ENCODE measurements at places on chromosomes 11 and 22.

DNA sequence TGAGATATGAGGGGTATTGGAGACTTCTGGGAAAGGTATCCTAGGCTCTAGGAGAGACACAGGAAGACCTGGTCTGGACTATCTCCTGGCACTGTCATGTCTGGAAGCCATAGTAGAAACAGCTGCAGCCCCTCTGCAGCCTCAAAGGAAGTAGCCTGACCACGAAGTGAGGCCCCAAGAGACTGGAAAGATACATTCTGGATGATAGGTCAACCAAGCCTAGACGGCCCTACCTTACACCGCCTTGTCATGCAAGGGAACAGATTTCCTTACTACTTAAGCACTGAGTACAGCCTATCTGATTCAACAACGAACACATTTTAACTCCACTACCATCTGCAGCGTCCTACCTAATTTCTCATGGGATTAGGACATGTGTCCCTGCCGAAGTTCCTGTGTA, 31.1 kb downstream of the UQCR10 start:
- DNase-seq = no peak

- no peak for DNase-seq
These were observed 5.9 kb upstream of the HMOX1 start for GRCh38 chr22:35375031-35375430.

DNA sequence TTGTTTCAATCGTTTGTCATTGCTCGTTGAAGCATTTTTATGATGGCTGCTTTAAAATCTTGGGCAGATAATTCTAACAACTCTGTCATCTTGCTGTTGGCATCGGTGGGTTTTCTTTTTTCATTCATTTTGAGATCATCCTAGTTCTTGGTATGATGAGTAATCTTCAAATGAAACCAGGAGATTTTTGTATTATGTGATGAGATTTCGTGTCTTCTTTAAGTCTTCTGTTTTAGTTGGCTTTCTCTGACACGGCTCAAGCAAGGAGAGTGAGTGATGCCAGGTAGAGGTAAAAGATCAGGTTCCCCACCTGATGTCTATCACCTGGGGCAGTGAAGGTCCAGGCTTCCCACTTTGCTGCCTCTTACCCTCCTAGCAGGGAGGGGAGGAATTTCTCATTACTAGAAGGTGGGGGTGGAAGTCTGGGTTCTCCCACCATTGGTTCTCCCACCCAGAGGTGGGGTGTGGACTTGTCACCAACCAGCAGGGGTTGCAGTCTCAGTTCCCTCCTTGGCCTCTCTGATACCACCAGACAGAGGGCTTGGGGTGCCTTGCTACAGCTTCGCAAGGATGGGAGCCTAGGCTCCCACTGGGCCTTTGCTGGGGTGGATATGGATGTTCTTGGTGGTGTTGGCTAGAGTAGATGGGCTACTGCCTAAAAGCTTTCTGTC, 12.9 kb downstream of the CDC45 start:
- no peak for DNase-seq

DNA sequence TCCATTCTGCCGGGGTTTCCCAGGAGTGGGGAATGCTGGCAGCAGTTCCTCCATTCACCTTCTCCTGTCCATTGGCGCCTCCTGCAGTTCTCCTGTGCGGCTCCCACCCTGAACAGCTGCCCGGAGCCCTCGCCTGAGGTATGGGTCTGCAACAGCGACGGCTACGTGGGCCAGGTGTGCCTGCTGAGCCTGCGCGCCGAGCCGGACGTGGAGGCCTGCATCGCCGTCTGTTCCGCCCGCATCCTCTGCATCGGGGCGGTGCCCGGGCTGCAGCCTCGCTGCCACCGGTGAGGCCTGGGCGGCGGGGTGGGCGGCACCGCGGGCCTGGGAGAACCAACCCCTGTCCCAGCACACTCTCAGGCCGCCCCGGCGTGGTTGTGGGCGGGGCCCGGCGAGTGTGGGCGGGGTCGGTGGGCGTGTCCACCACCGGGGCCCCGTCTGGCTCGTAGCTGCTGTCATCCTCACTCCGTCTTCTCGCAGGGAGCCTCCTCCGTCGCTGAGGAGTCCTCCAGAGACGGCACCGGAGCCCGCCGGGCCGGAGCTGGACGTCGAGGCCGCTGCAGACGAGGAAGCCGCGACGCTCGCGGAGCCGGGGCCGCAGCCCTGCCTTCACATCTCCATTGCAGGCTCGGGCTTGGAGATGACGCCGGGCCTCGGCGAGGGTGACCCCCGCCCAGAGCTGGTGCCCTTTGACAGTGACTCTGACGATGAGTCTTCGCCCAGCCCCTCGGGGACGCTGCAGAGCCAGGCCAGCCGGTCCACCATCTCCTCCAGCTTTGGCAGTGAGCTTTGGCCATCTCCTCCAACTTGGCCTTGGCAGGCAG, 14.0 kb upstream of the RELT start:
- no peak for DNase-seq

DNA sequence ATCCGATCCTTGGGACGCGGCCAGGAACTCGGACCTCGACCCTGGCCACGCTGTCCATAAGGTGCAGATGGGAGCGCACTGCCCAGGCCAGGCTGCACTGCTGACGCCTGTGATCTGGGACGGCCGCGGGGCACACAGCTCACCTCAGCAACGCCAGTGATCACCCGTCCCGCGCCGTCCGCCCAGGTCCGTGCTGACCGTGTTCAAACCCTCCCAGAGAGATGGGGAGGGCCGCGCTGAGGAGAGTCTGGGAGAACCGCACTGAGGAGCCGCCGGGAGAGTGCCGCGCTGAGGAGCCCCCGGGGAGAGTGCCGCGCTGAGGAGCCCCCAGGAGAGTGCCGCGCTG, 636 bp downstream of the KCNQ1OT1 start:
- DNase-seq = no peak

DNA sequence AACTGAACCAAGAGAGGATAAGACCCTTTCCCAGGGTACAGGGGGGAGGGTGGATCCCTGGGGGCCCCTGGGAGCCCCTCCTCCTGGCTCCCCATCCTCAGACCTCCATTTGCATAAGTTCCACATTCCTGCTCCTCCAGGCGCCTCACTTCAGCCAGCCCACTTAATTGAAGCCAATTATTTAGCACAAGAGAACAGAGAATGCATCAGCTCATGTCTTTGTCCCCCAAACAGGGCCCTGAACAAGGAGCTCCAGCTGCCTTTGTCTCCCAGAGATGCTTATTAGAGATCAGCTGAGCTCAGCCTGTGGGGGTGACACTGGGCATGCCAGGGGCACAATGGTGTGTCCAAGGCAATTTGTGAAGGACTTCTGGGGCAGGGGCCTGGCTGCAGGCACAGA, 89.9 kb upstream of the PRDM11 start:
- no peak for DNase-seq

GRCh38 chr22:29348041-29348440, 32.5 kb upstream of the RASL10A start:
- no peak for DNase-seq

DNA sequence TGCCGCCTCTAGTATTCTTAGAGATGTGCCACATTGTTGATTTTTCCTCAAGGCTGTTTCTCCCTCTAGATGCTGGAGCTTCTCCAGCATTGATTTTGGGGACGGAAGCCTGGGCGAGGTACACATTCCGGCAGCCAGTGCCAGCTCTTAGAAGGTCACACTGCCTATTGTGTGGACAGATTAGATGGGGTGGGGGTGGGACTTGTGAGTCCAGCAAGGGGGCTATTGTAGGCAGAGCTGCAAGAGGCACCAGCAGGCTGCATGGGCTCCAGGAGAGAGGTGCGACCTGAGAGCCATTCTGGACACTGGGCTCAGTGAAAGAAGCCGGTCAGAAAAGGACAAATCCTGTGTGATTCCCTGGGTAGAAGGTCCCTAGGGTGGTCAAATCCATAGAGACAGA, 12.4 kb downstream of the C11orf21 start:
- DNase-seq = no peak

DNA sequence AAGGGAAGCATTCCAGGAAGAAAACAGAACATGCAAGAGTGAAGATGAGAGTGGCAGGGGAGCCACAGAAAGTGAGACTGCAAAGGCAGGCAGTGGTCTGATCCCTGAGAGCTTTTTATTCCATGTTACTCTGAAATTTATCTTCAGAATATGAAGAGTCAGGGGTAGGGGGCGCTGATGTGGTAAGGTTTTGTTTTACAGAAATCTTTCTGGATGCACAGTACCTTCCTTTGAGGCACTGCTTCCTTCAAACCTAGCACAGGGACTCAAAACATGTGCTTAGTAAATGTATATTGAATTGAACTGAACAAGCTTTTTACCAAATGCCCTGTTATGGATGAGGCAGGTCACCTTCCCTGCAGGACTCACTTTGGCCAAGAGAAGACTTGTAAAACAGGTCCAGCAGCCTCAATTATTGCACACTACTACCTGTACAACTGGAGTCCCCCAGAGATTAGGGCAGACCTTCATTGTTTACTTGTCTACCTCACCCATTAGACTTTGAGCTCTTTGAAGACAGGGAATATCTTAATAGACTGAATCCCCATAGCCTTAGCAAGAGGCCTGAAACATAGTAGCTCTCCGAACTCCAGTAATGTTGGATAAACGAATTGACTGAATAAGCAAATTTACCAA, 2.2 kb downstream of the PAK1 start:
- DNase-seq = no peak

DNA sequence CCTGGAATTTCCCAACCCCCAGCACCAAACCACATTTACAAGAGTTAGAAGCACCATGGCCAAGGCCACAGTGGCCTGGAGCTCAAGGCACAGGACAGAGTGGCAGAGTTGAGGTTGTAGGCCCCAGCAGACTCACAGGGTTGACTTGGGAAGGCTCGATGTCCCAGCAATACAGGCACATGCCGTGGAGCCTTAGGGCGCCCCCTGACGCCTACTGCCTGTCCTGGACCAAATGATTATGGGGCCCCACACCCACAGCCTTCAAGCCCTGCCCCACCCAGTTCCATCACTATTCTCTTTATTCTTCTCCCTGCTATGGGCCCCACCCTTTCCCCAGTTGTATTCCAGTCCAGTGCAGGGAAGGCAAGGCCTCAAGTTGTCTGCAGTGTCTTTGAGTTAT, at the start of gene CCDC179:
Gene CCDC179 (minus strand): TSS at position 234 of the 400 bp plus-strand sequence. CDS start 53 bp downstream, at position 181.
- no peak for DNase-seq

GRCh38 chr11:75557666-75558494, 4.2 kb upstream of the SERPINH1 start:
- no peak for DNase-seq

DNA sequence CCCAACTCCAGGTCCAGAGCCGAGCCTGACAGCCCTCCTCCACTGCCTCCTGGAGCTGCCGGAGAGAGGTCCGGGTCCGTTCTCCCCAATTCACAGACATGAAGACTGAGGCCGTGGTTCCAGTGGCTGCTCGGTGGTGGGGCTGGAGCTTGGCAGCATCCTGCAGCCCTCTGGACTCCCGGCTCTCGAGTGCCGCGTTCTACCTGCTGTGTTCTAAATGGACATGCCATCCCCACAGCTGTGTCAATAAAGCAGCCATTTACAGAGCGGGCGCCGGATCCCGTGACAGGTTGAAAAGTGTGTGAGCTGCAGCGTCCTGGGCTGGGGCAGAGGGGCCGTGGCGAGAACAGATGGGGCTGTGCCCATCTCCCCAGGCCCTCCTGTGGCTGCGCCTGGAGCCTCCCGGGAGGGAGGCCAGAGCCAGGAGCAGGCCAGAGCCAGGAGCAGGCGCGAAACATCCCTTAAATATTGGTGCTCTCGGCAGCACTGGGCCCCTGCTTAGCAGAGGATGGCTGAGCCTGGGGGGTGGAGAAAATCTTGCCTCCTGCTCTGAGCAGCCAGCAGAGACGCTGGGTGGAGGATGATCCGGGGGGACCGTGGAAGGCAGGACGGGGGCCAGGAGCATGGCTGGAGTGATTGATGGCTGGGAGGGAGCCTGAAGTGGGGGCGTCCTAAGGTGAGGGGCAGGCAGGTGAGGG, 46.2 kb downstream of the FLRT1 start:
- DNase-seq = no peak

- DNase-seq = no peak
These were observed 265.4 kb upstream of the PLET1 start for GRCh38 chr11:112525844-112526590.

DNA sequence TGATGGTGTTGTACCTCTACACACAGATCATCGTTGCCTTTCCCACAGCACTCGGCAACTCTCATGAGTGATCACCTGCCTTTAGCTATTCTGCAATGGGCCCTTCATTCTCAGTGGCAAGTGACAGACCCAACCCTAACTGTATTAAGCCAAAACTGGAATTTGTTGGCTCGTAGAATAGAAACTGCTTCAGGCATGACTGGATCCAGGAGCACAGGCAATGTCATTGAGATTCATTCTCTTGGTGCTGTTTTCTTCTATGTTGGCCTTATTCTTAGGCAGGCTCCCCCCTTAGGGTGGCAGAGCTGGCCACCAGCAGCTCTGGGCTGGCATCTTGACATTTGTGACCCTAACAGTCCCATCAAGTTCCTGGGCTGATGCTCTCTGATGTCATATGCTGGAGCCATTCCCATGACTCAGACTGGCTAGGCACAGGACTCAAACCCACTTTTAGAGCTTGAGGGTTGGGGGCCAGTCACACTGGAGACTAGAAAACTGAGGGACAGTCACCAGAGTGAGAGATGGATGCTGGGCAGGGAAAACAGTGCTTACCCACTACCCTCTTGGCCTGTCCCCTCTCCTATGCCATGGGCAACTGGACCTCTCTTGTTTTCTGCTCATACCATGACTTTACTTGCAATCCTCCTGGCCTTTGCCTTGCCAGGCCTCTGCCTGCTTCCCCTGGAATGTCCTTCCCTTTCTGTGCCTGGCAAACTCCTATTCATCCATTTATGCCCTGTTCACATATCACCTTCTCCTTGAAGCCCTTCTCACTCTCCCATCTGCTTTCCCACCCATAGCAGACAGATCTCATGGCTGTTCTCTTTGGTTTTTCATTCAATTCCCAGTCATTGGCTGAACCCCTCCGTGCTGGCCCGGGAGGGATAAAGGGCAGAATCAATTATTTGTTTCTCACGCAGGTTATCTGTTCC, 7.1 kb upstream of the CDC42EP2 start:
- no peak for DNase-seq

DNA sequence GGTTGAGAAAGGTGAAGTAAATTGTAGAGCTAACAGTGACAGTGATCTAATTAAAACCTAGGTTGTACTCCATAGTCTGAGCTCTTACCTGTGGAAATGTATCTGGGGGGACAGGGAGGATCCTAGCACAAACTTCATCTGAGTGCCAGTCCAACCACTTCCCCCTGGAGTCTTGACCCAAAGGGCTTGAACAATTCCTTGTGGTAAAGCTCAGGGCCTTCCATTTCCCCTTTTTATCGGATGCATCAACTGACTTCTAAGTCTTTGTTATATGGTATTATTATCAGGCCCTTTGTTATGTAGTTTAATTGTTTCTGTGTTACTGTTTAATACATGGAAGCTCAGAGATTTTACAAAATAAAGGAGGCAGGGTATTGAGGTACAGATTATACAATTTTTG, 140.2 kb upstream of the SESN3 start:
- no peak for DNase-seq

- no peak for DNase-seq
These were observed 527 bp upstream of the MRPL48 start for GRCh38 chr11:73787051-73787642.

DNA sequence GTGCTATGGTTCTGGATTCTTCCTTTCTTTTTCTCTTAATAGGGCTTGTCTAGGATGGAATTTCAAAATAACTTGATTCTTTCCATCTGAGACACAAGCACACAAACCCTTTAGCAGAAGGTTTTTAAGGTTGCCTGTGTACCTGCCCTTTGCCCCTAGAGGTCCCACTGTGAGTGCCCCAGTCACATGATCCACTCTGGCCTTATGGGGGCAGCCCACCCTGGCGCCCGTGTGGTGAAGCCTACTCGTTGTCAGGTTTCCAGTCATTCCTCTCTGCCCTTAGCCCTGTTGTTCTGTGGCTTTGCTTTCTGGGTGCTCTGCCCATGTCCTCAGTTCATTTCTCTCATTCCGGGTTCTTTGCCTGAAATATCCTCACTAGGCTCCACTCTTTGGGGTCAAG, 51.8 kb downstream of the ZNRF3 start:
- DNase-seq = no peak
